ENCODE measurements at places on chromosomes 11 and 22.

DNA sequence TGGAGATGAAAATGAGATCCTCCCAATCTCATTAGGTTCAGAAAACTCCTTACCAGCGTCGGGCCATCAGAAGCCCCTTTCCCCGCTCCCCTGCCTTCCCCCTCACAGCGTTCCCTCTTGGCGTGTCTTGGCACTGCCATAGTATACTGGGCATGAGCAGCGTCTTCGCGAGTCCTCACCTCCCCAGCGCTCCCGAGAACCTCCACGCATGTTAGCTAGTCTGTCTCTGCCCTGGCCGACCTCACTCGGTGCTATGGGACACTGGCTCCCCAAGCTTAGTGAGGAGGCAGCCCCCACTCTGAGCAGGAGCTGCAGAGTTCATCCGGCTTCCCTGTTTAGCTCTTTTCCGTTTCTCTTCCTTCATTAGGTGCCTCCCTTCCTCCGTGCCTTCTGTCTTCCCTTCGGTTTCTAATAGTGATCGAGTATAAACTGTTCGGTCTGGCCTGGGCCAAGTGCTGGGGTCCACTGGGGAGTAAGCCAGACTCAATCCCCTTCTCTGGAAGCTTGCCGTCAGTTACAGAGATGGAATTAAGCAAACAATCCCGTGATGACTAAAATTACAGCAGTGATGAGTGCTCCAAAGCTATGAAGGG, 63.8 kb upstream of the OPCML start:
- no peak for DNase-seq

DNA sequence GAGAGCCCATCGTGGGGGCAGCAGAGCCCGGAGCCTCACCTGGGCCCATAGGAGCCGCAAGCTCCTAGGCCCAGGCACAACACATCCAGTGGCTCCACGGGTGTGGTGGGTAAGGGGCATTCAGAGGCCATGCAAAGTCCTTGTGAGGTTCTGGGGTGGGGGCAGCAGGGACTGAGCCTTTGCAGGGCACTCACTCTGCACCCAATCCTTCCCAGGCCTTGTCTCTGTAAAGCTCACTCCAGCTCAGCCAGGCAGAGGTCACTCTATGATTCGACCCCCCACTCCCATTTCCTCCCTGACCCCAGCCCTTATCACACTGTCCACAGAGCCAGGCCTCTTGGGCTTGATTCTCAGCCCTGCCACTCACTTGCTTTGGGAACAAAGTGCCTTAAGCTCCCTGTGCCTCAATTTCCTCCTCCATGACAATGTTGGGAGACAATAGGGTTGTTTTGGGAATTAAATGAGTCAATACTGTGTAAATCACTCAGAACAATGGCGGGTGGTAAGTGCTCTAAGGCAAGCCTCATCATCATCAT, 46.6 kb downstream of the LRRC32 start:
- no peak for DNase-seq

- no peak for DNase-seq
Measured at GRCh38 chr11:114153224-114153623, 93.7 kb downstream of the ZBTB16 start.

GRCh38 chr22:49366437-49366836, 461.2 kb downstream of the BRD1 start:
- DNase-seq, result no peak

DNA sequence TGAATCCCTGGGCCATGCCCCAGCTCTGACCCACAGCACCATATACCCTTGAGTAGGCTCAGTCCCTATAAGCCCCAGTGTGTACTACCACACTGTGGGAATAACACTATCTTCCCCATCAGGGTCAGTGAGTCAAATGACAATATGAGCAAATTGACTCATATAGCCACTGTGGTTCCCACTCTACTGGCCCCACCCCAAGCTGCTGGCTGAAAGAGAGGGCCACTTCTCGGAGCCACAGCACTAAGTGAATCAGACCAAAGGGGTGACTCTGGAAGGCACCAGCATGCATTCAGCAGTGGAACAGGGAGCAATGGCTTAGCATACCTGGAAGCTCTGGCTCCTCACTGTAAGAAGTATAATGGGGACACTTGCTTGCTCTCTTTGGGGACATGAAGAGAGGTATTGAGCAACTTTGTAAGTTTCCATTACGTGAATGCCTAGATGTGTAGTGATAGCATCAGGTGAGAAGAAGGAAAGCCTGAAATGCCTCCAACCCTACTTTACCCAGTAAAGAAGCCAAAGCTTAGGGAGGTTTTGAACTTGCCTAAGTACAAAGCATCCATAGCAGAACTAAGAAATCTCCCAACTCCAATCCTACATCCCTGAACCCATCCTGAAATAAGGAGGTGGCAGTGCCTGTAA, 13.5 kb downstream of the CD59 start:
- no peak for DNase-seq

DNA sequence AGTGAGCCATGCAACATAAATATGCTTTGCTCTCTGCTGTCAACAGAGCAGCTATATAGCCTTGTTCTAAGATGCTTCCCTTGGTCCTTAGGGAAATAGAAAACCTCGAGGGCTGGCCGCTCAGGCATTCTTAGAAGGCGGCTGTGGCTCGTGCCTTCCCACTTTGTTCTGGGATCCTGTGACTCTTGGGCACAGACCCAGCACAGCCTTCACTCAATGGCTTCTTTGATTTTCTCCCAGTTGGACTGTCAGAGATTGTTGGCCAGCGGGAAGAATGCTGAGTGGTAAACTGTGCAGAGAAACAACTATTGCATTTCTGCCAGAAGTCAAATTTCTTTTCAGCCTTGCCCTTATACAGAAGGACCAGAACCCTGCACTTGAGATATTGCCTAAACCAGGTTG, 9.5 kb upstream of the MICAL2 start:
- DNase-seq, result no peak

DNA sequence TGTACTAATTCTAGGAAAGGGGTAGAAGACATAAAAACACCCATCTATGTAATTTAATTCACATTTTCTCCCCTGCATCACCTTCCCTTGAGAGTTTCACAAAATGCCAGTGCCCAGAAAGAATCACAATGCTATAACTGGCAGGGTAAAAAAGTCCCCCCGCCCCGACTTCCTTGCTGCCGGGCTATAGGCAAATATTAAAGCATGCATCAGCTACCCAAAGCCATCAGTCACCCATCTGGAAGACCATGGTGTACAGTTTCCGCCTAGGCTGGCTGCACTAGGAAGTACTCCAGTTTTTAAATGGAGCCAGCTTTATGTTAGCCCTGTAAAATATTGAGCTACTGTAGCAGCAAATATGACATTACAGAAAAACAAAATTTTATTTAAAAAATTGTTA, 67.8 kb downstream of the ST14 start:
- no peak for DNase-seq

- no peak for DNase-seq
Measured at GRCh38 chr11:47879259-47880158, 31.4 kb upstream of the NUP160 start.

DNA sequence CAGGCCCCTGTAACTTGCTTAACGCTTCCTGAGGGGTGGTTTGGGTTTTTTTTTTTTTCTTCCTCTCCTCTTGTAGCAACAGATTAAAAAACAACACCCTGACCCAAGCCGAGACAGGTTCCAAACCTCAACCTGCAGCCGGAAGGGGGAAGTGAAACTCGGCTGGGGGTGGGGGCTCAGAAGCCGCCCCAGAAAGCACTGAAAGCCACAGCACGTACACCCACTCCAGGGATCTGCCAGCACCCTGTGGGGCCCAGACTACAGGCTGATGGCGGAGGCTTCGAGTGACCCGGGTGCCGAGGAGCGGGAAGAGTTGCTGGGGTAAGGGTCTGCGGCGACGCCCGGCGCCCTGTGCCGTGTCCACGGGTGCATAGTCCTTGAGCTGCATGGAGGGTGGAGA, at the start of gene LSP1:
Gene LSP1 (plus strand): TSS at position 208 of the 400 bp plus-strand sequence. CDS start 61 bp downstream, at position 269.
- DNase-seq, result no peak

- no peak for DNase-seq
Measured at GRCh38 chr11:11973361-11973800, 35.0 kb downstream of the DKK3 start.

- DNase-seq, result no peak
Measured at GRCh38 chr11:75548595-75549272, 13.3 kb upstream of the SERPINH1 start.

GRCh38 chr11:47106798-47107411, 69.8 kb downstream of the ARFGAP2 start:
- DNase-seq, result no peak

- no peak for DNase-seq
Measured at GRCh38 chr11:87438416-87438815, 400.7 kb downstream of the TMEM135 start.

DNA sequence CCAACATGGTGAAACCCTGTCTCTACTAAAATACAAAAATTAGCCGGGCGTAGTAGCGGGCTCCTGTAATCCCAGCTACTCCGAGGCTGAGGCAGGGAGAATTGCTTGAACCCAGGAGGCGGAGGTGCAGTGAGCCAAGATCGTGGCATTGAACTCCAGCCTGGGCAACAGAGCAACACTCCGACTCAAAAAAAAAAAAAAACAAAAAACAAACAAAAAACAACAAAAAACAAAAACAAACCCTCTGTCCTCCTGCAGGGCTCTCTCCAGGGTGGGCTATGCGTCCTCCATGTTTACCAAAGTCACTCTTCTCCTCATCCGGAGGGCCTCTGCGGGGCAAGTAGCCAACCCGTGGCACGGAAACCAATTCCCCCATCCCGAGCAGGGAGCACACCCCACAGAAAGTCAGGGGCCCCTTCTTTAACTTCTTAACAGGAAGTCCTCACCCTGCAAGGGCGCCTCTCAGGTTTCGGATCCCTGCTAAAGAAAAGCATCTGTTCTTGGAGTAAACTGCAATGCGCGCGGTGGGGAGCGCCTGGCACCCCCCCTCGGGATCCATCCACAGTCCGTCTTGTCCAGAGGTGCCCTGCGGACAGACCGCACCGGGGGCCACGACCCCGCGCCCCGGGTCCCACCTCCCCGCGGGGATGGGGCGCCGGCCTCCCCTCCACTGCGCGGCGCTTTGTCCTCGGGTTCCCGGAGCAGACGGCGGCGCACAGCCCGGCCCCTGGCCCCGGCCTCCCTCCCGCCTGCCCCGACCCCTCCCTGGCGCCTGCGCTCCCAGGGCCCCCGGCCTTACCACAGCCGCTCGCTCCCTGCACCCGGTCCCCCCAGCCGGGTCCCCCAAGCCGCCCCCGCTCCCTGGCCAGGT, 712 bp downstream of the CERK start:
- no peak for DNase-seq

GRCh38 chr11:26579683-26580082, 7.6 kb upstream of the MUC15 start:
- no peak for DNase-seq

DNA sequence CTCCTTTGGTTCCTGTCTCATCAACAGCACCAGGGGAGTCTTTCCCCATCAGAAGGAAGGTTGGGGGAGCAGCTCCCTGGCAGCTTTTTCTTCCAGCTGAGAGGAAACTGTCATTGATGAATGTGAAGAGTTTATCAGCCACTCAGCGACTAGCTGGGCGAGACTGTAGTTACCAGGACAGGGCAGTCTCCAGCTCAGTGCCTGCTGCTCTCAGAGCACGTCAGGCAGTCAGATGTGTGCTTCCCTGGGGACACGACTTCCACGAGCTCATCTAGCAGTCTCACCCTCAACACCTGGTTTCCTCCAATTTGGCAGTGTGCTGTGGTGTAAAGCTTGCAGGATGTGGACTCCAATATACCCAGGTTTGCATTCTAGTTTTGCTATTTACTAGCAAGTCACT, 12.5 kb upstream of the C1QTNF4 start:
- DNase-seq, result no peak

DNA sequence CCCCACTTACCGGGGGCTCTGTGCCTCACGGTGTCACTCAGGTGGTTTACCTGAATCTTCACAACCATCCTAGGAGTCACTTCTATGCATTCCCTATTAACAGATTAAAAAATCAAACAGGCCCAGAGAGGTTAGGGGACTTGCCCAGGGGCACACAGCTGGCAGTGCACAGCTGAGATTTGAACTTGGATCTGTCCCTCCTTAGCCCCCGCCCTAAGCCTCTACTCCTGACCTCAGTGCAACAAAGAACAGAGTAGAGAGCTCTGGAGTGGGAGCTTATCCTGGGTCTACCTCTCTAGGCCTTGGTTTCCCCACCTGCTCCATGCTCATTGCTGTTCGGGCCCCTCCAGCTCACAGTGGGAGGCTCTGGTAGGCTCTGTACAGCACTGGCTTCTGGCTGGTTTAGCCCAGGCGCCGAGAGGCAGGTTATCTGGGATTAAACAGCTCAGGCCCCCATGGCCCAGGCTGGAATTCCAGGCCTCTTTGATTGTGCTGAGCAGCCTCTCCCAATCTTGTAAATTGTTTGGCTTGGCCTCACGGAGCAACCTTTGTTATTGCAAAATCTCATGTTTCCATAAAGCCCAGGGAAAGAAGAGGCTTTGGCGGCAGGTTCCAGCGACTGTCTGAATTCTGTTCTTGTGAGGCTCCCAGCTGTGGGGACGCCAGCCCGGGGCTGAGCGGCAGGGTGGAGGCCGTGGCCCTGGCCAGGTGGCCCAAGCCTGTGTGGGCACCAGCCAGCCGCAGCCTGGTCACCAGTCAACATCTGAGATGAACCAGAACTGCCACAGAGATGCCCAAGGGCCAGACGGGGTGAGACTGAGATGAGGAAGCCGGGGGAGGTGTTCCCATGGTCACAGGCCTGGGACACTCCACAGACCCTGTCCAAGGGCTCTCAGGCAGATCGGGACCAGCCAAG, 28.9 kb upstream of the SHISAL1 start:
- DNase-seq, result no peak

DNA sequence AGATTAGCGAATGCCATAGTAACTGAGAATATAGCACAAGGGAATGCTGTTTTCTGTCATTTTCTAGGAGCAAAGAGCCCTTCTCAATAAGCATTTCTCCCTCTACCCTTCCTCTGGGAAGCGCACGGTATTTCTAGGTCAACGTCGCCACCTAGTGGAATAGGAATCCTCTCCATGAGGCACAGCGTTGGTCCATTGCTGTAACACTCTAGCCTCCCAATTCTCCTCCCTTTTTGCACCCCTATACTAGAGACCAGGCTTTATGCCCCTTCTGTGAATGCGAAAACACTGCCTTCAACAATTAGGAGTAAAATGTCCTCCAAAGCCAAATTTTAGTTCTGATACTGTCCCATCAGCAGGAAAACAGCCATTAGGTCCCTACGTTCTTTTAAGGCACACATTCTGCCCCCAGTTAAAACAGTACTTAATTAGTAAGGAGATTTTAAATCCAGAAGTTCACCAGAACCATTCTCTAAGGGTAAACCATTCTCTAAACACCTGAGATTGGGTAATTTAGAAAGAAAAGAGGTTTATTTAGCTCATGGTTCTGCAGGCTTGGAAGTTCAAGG, 12.8 kb upstream of the HYLS1 start:
- no peak for DNase-seq

DNA sequence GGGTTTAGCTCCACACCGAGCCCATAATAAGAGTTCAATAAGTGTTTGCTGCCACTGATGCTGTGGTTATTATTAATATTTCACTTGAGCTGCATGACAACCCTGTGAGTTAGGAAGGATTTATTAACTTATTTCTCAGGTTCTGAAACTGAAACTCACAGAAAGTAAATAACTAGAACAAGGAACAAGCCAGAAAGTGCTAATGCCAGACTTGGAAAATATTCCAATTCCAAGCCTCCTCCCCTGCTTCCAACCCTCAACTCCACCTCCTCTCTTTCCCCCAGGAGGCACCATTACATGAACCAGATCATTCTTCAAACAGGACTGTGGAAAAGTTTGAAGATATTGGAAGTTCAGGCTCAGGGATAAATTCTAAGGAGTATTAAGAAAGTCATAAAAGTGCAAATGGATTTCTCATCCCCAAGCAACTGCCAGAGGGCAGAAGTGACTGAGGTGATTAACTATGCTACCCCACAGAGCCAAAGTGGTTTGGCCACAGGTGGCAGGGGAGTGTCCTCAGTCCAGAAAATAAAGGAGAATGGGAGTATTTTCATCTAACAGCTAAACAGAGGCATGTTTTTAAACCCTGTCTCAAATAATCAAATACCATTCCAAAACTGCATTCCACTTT, 3.2 kb upstream of the FJX1 start:
- DNase-seq, result no peak

- no peak for DNase-seq
Measured at GRCh38 chr11:118436639-118437207, 431 bp downstream of the KMT2A start.

Measured in omental fat pad (tissue), 4 donors.